Activated T-helper 2 cell treated with anti-CD3 and anti-CD28 coated beads, Interferon-gamma antibody, Interleukin-2, Interleukin-4, amounts not matched to agents 10 μg/mL and 5 μg/mL and 100 μg/mL, durations not matched to agents 14 hours and 24 hours and 36 hours (primary cell): ENCODE measurements at places on chromosomes 12 and 14. TPM values are rescaled to one million over a fixed set of nuclear protein-coding genes. Genes with fewer than 3 reads are reported as not detected.
A peak's percentile ranks its signal among the peaks of the same experiment; 100 is the strongest.

The TXNDC16 gene
- 4.7 and 5.2 TPM in 2 replicates for total RNA-seq

- H3K4me3 ChIP-seq = no peak overlapping the region
- H3K4me1 ChIP-seq = no peaks in the 10 kb centered on the region
- no peak for DNase-seq
- H3K27me3 ChIP-seq = peaks cover 11% of the 10 kb centered on the region
These were observed 309.8 kb downstream of the TMEM121 start for GRCh38 chr14:105836160-105836559.

- no peaks in the 10 kb centered on the region for H3K27me3 ChIP-seq
- peaks cover 34% of the 10 kb centered on the region for H3K36me3 ChIP-seq
- H3K27ac ChIP-seq = no peak overlapping the region
These were observed 3.6 kb downstream of the TTC5 start for GRCh38 chr14:20302042-20302755.

GRCh38 chr12:51923506-51924365, 16.4 kb downstream of the ACVRL1 start:
- peak; percentile 28 for DNase-seq
- H3K4me1 ChIP-seq = peaks cover 3% of the 10 kb centered on the region
- no peaks in the 10 kb centered on the region for H3K36me3 ChIP-seq

DNA sequence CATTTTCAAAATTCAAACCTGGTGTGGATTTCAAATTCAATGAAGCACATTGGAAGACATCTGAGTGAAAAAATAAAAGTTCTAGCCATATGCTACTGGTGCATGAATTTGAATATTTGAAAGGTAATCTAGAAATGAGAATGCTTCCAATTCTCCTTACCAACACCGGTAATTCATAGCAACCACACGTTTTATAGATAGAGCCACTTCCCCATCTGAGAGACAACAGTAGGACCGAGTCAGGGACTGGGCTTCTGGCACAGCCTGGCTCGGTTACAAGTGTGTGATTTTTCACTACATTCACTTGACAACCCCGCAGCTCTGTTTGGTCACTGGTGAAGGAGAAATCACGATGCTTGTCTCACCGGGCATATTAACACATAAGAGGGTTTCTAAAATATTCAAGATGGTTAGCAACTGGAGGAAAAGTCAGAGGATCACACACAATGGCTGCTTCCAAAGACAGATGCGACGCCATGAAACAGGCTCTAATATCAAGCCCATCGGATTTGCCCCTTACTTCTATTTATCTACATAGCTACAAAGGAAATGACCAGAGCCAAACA, 86.5 kb upstream of the FOXN3 start:
- H3K4me1 ChIP-seq = peaks cover 32% of the 10 kb centered on the region
- no peak for DNase-seq
- H3K4me3 ChIP-seq = no peak overlapping the region
- peaks cover 32% of the 10 kb centered on the region for H3K36me3 ChIP-seq
- no peak overlapping the region for H3K27ac ChIP-seq

DNA sequence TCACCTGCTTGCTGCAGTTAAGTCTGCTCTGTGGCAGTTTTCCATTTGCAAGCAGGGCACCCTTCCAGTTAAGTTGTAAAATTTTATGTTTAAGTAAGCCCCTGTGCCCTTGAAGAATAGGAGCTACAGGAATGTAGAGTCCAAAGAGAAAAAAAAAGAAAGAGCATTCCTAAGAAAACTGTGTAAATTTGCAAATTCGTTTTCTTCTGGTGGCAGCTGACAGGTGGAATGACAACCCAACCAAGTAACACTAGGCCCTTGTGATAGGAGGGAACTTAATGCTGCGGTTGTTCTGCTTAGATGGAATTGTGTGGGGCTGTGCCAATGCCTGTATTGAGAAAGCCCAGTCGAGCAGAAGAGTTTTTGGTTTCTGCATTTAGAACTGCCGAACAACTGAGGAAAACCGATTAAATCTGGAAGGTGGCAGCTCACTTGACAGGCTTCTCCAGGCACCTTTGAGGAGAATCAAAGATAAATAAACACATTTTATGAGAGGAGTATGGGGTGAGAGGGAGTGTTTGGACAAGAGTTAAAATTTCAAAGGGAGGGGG, 280.0 kb downstream of the RAD51B start:
- H3K27ac ChIP-seq = no peak overlapping the region
- no peaks in the 10 kb centered on the region for H3K27me3 ChIP-seq
